ELR (cell line): ENCODE measurements at places on chromosomes 13 and 19.

GRCh38 chr13:67366533-67366932, 136.4 kb upstream of the PCDH9 start:
- peak; percentile 52 for DNase-seq

- DNase-seq: peak; percentile 75
Measured at GRCh38 chr19:4732680-4733114, 9.1 kb upstream of the DPP9 start.

GRCh38 chr13:80551650-80552497, 210.9 kb upstream of the SPRY2 start:
- DNase-seq: no peak

- no peak for DNase-seq
Measured at GRCh38 chr13:97311956-97312355, 89.8 kb downstream of the MBNL2 start.

DNA sequence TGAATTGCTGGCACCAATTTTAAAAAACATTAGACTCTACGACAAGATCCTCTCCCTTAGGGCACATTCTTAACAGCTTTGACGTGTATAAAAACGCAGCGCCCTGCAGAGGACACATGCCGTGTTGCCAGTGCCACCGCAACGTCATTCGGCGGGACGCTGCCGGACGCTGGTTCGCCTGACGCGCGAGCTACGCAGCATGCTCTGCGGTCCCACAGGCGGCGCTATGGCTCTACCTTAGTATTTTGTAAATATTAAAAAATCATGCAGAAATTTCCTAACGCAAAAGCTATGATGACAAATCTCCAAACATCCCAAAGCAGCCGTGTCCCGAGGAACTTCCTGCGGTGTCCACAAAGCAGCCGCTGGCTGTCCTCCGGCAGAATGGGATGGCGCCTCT, 4.2 kb upstream of the ADPRHL1 start:
- DNase-seq: no peak

- no peak for DNase-seq
Measured at GRCh38 chr13:60318186-60318585, 78.8 kb upstream of the TDRD3 start.

GRCh38 chr19:38707512-38708114, 36.7 kb downstream of the CAPN12 start:
- peak; percentile 37 for DNase-seq

DNA sequence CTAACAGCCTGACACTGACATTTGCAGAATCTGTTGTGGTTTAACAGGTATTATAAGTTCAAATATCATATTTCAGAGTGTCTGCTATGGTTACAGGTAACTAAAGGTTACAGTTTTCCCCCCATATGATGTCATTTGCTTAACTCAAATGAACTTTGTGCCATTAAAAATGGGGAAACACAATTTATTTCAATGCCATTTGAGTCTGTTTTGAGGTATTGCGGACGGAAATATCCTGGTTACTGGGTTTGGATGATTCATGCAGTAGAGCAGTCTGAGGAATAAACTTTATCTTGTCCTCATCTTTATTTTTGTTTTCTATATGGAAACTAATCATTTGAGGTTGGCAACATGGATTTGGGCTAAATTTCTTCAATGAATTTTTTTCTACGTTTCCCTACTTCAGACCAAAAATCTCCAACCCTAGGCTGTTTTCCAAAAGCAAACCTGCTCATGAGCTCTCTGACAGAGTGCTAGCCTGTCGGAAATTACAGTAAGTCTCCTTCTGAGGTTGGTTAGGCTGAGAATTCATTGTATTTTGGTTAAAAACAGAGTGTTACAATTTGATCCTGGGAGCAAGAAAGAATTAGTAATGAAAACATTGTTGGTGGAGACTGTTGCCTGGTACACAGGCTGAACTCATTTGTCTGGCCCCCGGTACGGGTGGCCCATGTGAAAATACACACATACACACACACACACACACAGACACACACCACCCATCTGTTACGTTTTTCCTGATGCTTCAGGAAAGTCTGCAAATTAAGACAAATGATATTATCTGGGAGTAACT, 66.1 kb downstream of the AKAP11 start:
- peak; percentile 18 for DNase-seq
